ENCODE measurements at places on chromosomes 1 and 21. TPM values are rescaled to one million over a fixed set of nuclear protein-coding genes. Genes with fewer than 3 reads are reported as not detected.

LDLRAD1 gene
- not detected for total RNA-seq

STPG1 gene
- total RNA-seq: 18.6 TPM

WNT9A gene
- 6.6 TPM for total RNA-seq

FAM131C gene
- total RNA-seq: 0.20 TPM

RSRP1 gene
- 77.2 TPM for total RNA-seq

TDRD5 gene
- 0.12 TPM for total RNA-seq

SPAG17 gene
- total RNA-seq: not detected

SYNJ1 gene
- total RNA-seq: 9.7 TPM

KRTAP24-1 gene
- not detected for total RNA-seq

TEKT2 gene
- not detected for total RNA-seq

DPYD gene
- 48.2 TPM for total RNA-seq

SLC44A5 gene
- total RNA-seq: 11.6 TPM

DNAJB4 gene
- 33.5 TPM for total RNA-seq

TTC22 gene
- 3.1 TPM for total RNA-seq

DAB1 gene
- not detected for total RNA-seq

DNAI4 gene
- total RNA-seq: 9.6 TPM

ERICH3 gene
- total RNA-seq: not detected

GPR37L1 gene
- total RNA-seq: not detected

FMO2 gene
- total RNA-seq: not detected

KLHL12 gene
- total RNA-seq: 51.0 TPM

C1orf74 gene
- 6.8 TPM for total RNA-seq

FGR gene
- total RNA-seq: not detected

SGIP1 gene
- not detected for total RNA-seq

LGR6 gene
- total RNA-seq: 0.56 TPM

Data from MCF 10A (cell line).